ENCODE measurements at places on chromosomes 3 and 15.

DNA sequence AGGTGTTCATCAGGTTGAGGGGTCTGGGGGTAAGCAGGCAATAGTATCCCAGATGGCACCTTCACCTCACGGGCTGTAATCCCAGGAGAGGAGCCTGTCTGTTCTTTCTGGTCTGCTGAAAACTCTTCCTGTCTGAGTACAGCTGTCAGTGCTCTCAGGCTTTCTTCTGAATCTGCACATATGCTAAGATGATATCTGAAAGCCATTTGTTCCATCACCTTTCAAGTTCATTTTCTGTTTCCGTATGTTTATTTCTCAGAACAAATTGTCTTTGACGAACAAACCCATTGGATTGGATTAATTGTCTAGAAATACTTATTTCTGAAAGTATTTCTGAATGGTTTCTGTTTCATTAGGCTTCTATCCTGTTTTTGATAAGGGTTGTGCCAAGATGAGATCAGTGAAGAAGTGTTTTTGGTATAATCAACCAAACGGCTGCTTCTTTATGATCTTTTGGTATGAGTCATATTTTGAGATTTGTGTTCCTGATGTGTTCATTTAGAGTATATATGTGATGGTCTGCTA, 13.3 kb downstream of the ZNF592 start:
- DNase-seq: no peak

DNA sequence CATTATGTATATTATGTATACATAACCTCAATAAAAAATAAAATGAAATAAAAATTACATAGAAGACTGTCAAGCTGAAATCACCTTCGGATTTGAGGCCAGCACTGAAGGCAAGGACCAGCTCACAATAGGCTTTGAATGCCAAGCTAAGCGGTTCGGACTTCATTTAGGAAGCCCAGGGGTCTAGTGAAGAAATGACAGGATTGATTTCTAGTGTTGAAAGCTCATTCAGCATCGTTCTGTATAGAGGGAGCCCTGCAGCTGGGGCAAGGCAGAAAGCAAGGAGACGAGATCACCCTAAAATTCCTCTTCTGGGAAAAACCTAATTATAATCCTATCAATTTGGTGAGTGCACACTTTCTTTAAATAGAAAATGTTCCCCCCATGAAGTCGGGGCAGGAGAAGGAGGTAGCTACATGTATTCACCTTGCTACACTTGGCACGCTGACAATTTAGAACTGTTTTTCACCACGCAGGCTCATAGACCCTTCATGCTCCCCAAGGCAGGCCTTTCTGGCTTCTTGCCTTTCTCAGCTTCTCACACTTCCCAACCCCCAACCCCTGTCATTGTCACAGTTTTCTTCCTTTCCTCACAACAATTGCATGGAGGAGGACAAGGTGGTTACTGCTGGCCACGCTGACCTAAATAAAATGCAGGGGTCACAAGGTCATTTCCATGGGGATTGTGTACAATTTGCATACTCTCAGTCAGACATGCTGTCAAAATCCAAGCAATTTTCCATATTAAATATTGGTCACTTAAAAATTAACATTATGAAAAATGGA, 44.4 kb upstream of the SSR3 start:
- DNase-seq: no peak

DNA sequence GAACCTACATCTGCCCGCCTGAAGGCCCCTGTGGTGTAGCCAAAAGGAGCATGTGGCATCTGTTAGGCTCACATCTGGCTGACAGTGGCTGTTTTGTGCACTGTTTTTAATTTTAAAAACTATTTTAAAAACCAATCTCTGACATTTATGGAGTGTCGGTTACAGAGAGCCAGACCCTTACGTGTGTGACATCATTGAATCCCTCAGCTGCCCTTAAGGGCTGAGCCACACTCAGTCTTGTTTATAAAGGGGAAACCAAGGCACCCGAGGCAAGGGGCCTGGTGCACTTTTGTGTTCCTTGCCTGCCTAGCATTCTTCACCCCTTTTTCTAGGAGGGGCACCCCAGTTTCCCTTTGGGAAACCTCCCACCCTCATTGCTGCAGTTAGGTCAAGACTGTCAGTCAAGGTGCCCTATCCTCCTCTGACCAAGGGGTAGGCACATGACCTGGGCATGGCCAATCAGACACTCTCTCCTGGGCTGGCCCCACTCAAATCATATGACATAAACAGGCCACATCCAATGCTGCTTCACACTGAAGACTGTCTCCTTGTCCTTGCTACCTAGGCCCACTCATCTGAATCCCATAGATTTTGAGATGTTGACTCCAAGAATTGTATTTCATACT, 105.3 kb downstream of the LSM3 start:
- DNase-seq: no peak

DNA sequence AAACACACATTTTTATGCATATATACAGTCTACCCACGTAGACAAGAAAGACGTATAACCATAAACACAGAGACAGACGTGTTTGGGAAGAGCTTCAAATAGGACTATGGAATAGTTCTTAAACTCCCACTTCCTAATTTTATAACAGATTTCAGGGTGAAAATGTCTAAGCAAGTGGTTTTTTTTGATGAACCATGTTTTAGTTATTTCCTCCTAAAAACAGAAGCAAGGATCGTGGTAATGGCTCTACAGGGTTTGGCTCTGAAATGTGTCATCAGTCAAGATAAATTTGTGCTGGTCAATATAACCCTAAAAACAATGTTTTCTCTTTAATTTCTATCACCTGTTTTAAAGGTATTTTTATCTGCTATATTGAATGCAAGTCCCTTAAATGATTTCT, 58.2 kb downstream of the FMN1 start:
- no peak for DNase-seq

- no peak for DNase-seq
Measured at GRCh38 chr3:128438488-128439072, 28.1 kb downstream of the DNAJB8 start.

- no peak for DNase-seq
Measured at GRCh38 chr3:138438896-138439295, 4.5 kb downstream of the ESYT3 start.

Measured in stimulated activated CD8-positive, alpha-beta memory T cell treated with anti-CD3 and anti-CD28 coated beads, Interleukin-4, amount 100 ng/mL, for 48 hours (primary cell).